ENCODE measurements at places on chromosomes 3 and 15.
A peak's percentile ranks its signal among the peaks of the same experiment; 100 is the strongest.

GRCh38 chr15:25366058-25366457, 72.8 kb downstream of the UBE3A start:
- H3K4me1 ChIP-seq = peaks cover 8% of the 10 kb centered on the region
- no peaks in the 10 kb centered on the region for H3K27me3 ChIP-seq
- H3K36me3 ChIP-seq = peaks cover 24% of the 10 kb centered on the region

DNA sequence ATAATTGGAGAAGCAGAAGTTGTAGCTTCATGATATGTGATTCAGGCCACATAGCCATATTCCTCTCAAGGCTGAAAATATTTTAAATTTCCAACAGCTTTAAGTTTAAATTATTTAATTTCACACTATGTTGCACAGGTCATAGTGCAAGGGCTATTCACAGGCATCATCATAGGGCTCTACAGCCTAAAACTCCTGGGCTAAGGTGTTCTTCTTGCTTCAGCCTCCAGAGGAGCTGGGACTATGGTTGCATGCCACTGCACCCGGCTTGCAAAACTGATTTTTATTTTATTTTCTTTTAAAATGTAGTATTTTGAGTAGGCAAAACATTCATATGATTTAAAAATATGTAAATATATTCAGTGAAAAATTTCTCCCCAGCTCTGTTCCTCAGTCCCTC, 6.0 kb upstream of the CEP97 start:
- H3K27ac ChIP-seq = no peak overlapping the region
- no peak for DNase-seq
- no peak overlapping the region for H3K4me3 ChIP-seq
- no peaks in the 10 kb centered on the region for H3K36me3 ChIP-seq
- no peaks in the 10 kb centered on the region for H3K4me1 ChIP-seq

GRCh38 chr15:46177219-46177618, 542.4 kb downstream of the SQOR start:
- no peaks in the 10 kb centered on the region for H3K4me1 ChIP-seq
- H3K36me3 ChIP-seq = no peaks in the 10 kb centered on the region
- H3K27ac ChIP-seq = no peak overlapping the region
- peaks cover 5% of the 10 kb centered on the region for H3K27me3 ChIP-seq
- no peak overlapping the region for H3K4me3 ChIP-seq

DNA sequence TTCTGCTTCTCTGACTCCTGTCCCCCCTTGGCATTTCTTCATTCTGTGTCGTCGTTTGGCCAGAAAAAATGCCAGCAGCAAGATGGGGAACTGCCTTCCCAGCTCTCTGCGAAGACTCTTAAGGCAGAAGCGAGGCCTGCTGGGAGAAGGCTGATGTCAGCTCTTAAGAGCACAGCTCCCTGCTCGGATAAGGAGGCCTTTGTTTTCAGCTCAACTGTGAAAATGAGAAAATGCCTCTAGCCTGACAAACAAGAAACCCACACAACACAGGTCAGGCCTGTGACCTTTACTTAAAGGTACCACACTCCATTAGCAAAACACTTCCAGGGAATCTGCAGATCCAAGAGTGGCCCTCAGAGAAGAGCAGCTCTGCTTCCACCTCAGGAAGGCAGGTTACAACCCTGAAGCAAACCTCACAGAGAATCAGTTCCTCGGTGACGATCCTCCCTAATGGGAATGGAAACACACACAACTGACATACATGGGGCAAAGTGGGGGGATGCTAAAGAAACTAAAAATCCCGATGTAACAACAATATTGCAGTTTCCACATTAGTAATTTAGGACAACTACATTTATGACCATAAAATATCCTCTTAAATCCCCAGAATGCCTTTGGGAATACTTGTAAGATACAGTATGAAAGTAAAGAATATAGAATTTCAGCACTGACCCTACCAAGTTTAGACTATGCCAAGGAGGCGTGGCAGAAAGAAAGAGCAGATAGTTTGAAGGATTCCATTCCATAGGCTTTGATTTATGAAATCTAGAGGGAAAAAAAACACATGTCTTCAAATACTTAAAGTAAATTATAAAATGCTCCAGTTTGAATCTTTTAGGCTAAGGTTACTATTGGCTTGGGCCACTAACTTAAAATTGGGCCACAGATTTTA, 52.1 kb downstream of the VGLL4 start:
- no peak overlapping the region for H3K4me3 ChIP-seq
- peaks cover 19% of the 10 kb centered on the region for H3K36me3 ChIP-seq
- peak overlapping the region; percentile 98 for H3K27ac ChIP-seq
- no peaks in the 10 kb centered on the region for H3K27me3 ChIP-seq
- peaks cover 66% of the 10 kb centered on the region for H3K4me1 ChIP-seq

- no peak for DNase-seq
- H3K4me3 ChIP-seq = no peak overlapping the region
- H3K36me3 ChIP-seq = no peaks in the 10 kb centered on the region
- H3K27ac ChIP-seq = no peak overlapping the region
These were observed 15.8 kb upstream of the SEC13 start for GRCh38 chr3:10336761-10337160.

- DNase-seq = no peak
- H3K36me3 ChIP-seq = peaks cover 3% of the 10 kb centered on the region
- H3K4me3 ChIP-seq = no peak overlapping the region
- no peaks in the 10 kb centered on the region for H3K27me3 ChIP-seq
- H3K27ac ChIP-seq = peak overlapping the region; percentile 74
These were observed 16.8 kb downstream of the ATG7 start for GRCh38 chr3:11288786-11289637.

DNA sequence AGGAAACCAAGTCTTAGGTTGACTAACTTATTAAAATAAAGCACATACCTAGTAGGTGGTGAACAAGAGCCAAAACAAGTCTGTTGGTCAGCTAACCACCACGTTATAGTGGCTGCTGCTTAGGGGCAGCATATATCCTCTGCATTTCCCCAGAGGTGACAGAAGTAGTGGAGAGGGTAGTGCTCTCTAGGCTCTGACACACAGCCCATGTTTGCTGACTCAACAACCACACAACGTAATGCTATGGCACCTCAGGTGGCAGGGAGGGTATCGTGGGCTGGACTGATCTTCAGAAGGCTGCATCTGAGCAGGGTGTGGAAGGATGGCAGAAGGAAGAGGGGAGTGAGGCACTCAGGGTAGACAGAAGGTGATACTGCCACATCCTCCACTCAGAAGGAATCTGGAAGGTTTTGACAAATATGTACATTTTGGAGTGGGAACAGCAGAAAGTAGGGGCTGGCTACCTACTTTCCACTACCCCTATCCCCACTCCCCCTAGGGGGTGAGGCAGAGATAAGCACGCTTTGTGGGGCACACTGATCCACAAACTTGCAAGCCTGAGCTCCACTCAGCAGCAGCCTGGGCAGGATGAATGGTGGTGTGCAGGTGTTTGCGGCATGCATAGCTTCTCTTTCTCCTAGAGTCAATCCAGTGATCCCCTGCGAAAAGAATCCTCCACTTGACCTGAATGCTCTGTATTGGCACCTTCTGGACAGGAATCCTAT, 178.1 kb downstream of the RORA start:
- peaks cover 17% of the 10 kb centered on the region for H3K4me1 ChIP-seq
- no peaks in the 10 kb centered on the region for H3K36me3 ChIP-seq
- H3K27me3 ChIP-seq = peaks cover 2% of the 10 kb centered on the region
- H3K4me3 ChIP-seq = no peak overlapping the region
- no peak overlapping the region for H3K27ac ChIP-seq

GRCh38 chr3:188036375-188037194, 117.4 kb upstream of the LPP start:
- H3K36me3 ChIP-seq = no peaks in the 10 kb centered on the region
- DNase-seq = no peak
- no peak overlapping the region for H3K4me3 ChIP-seq
- peaks cover 3% of the 10 kb centered on the region for H3K27me3 ChIP-seq

GRCh38 chr15:85019815-85020590, 38.3 kb downstream of the PDE8A start:
- peaks cover 10% of the 10 kb centered on the region for H3K4me1 ChIP-seq
- no peaks in the 10 kb centered on the region for H3K27me3 ChIP-seq
- H3K4me3 ChIP-seq = no peak overlapping the region

DNA sequence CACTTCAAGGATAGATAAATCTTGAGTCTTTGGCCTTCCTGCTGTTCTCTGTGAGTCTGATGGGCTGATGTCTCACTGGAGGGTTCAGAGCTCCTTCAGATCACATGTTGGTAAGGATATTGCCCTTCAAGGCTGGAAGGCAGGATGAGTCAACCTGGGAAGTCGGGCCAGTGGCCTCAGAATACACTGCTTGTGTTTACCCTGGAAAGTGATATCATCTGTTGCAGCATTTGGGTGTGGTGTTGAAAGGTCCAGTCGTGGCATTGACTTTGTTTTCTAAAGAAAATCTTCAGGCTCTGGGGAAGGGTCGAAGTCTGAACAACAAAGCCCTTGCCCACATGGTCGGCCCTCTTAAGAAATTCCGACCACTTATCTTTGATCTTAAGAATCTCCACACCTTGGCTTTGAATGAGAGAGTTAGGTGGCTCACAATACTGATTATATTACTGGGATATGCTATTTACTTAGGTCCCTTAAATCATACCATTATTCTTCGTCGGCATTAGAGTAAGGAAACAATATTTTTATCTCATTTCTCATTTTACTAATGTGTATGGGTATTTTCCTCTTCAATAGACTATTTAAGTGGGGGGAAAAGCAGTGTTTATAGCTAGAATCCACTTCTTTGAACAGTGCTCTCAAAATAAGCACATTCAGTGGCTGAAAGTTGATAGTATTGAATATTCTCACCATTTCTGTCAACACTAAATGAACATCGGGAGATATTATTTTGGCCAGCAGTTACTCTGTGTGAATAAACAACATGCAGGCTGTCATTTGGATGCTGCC, 303.9 kb upstream of the RASGRP1 start:
- H3K4me3 ChIP-seq = no peak overlapping the region
- peaks cover 7% of the 10 kb centered on the region for H3K4me1 ChIP-seq
- no peaks in the 10 kb centered on the region for H3K36me3 ChIP-seq
- H3K27ac ChIP-seq = no peak overlapping the region

- peaks cover 65% of the 10 kb centered on the region for H3K4me1 ChIP-seq
- H3K27ac ChIP-seq = peak overlapping the region; percentile 97
- H3K4me3 ChIP-seq = peak overlapping the region; percentile 81
- H3K27me3 ChIP-seq = no peaks in the 10 kb centered on the region
- DNase-seq = no peak
These were observed 126.0 kb upstream of the LMOD3 start for GRCh38 chr3:69248436-69248835.

- no peak overlapping the region for H3K27ac ChIP-seq
- no peaks in the 10 kb centered on the region for H3K36me3 ChIP-seq
- H3K27me3 ChIP-seq = peaks cover 4% of the 10 kb centered on the region
- no peaks in the 10 kb centered on the region for H3K4me1 ChIP-seq
- no peak overlapping the region for H3K4me3 ChIP-seq
These were observed 233.2 kb upstream of the TMCO5A start for GRCh38 chr15:37701230-37701629.

- no peak overlapping the region for H3K4me3 ChIP-seq
- H3K27ac ChIP-seq = no peak overlapping the region
- no peaks in the 10 kb centered on the region for H3K36me3 ChIP-seq
- H3K4me1 ChIP-seq = peaks cover 1% of the 10 kb centered on the region
- no peak for DNase-seq
These were observed 378.4 kb upstream of the AGTR1 start for GRCh38 chr3:148319161-148319915.

- no peak for DNase-seq
- no peaks in the 10 kb centered on the region for H3K36me3 ChIP-seq
- H3K4me3 ChIP-seq = no peak overlapping the region
These were observed 164.4 kb upstream of the TOPAZ1 start for GRCh38 chr3:44077267-44077666.

GRCh38 chr3:139118835-139119234, 74.1 kb upstream of the PRR23C start:
- H3K27ac ChIP-seq = no peak overlapping the region
- H3K36me3 ChIP-seq = no peaks in the 10 kb centered on the region
- DNase-seq = no peak
- peaks cover 6% of the 10 kb centered on the region for H3K4me1 ChIP-seq

GRCh38 chr3:194785315-194785714, 99.6 kb downstream of the FAM43A start:
- no peak overlapping the region for H3K4me3 ChIP-seq
- no peaks in the 10 kb centered on the region for H3K36me3 ChIP-seq
- DNase-seq = no peak
- peak overlapping the region; percentile 14 for H3K27ac ChIP-seq
- H3K4me1 ChIP-seq = peaks cover 12% of the 10 kb centered on the region

DNA sequence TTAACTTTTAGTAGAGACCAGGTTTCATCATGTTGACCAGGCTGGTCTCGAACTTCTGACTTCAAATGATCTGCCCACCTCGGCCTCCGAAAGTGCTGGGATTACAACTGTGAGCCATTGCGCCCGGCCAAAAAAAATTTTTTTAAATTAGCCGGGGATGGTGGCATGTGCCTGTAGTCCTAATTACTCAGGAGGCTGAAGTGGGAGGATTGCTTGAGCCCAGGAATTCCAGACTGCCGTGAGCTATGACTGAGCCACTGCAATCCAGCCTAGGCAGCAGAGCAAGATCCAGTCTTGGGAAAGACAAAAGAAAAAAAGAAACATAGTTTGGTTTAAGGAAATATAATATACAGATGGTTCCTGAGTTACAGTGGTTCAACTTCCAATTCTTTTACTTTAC, 44.9 kb upstream of the EIF3J start:
- DNase-seq = no peak
- H3K36me3 ChIP-seq = peaks cover 28% of the 10 kb centered on the region
- no peak overlapping the region for H3K4me3 ChIP-seq
- H3K4me1 ChIP-seq = no peaks in the 10 kb centered on the region

DNA sequence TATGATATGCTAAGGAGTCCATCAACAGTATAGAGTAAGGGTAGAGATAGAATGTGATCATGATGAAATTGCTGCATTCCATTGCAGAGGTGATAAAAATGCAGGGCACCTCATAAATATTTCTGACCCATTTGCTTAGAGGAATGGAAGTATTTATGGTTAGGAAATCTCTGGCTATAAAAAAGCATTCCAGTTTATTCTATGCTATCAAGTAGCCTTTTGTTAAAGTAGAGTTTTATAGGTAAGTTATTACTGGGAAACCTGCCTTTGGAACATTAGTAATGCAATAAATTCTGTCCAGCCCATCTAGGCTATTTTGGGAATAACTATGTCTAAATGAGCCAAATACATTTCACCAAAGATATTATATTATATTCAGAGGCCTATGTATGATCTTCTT, 19.8 kb upstream of the STRIT1 start:
- no peaks in the 10 kb centered on the region for H3K36me3 ChIP-seq
- peaks cover 7% of the 10 kb centered on the region for H3K4me1 ChIP-seq
- H3K27ac ChIP-seq = peak overlapping the region; percentile 67
- DNase-seq = no peak

GRCh38 chr3:114962189-114962588, 184.9 kb downstream of the ZBTB20 start:
- no peak overlapping the region for H3K27ac ChIP-seq
- peaks cover 37% of the 10 kb centered on the region for H3K4me1 ChIP-seq
- H3K27me3 ChIP-seq = no peaks in the 10 kb centered on the region
- H3K4me3 ChIP-seq = no peak overlapping the region
- H3K36me3 ChIP-seq = no peaks in the 10 kb centered on the region

DNA sequence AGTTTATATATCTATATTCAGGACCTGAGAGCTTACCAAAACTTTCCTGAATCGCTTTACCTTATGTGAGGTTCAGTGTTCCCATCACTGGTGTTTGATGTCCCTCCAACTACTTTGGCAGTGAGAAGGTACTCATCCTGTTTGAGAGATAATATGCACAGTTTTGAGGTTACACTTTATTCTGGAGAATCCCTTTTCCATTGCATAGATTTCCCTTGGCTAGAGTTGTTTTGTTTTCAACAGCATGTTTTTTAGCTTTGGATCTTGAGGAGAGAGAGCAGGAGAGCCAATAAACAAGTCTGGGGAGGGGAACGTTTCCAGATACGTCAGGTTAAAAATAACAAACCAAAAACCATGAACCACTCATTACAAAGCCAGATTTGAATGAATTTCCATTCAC, 33.6 kb downstream of the CD200 start:
- no peak overlapping the region for H3K4me3 ChIP-seq
- DNase-seq = no peak
- no peaks in the 10 kb centered on the region for H3K27me3 ChIP-seq

Measured in mesothelial cell of epicardium (in vitro differentiated cells).